Amygdala (tissue), 56 donors: ENCODE measurements at places on chromosomes 13 and 19.

DNA sequence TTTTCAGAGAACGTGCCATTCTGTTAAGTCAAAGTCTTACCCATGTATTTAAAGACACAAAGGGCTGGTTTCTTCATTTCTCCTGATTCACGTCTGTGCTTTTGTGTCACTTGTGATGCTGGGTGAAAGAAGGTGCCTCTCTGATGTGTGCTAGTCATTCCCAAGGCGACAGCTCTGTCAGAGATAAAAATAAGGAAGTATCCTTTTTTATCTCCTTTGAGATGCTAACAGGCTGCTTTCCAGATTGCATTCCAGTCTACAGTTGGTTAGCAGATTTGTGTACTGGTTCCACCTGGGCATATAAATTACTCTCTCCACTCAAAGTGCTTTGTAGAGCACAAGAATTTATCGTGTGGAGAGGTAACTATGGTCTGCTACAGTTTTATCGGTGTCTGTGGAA is 33.5 kb upstream of the DCT start:
- no peak for DNase-seq

DNA sequence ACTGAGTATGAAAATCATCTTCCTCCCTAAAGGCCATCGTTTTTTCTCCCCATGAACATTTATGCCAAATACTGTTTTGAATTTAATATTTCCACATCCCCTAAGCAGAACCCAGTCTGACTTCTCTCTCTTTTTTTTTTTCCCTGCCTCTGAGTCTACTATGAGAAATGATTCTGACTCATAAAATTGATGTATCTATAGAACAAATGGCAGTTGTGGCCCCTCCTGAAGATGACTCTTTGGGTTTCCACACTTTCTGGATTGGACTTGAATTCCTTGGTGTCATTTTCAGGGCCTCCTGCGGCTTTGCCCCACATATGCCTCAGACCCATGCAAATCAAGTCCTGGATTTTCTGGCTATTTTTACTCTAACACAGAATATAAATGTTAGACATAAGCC is 22.7 kb upstream of the NAXD start:
- DNase-seq: no peak

DNA sequence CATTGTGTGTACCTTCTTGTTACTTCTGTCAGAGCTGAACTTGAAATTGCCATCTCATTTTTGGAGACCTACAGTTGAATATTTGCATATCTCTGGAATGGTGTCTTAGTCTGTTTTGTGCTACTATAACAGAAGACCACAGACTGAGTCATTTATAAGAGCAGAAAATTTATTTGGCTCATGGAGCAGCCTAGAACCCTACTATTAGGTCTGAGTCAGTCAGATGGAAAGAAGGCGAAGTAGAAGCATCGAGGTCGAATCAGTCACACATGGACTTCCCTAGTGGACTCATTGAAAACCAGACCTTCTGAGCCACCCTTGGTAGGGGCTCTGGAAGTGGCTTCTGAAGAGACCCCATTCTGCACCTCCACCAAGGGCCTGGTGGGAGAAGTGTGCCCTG is 33.9 kb upstream of the TPT1 start:
- DNase-seq: no peak

DNA sequence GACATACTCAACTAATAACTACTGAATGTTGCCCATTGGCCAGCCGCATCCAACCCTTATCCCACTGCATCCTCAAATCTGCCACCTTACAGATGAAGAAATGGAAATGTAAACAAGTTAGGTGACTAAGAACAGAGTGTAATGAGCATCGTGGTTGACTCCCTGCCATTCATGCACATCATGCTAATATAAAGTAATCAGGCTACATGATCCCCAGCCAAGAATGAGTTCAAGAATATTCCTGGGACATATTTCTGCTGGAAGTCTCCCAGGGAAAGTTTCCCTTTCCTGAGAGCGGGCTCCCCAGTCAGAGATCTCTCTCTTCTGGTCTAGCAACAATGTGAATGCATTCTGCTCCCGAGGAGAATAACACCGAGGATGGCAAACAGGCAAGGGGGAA is 55.9 kb upstream of the SERP2 start:
- DNase-seq: no peak

- DNase-seq: no peak
Observed at GRCh38 chr13:50116430-50116973, 101.3 kb downstream of the KCNRG start.

GRCh38 chr19:16224293-16225045 is 26.8 kb downstream of the AP1M1 start:
- no peak for DNase-seq
